ENCODE measurements at places on chromosomes 7 and 10.

DNA sequence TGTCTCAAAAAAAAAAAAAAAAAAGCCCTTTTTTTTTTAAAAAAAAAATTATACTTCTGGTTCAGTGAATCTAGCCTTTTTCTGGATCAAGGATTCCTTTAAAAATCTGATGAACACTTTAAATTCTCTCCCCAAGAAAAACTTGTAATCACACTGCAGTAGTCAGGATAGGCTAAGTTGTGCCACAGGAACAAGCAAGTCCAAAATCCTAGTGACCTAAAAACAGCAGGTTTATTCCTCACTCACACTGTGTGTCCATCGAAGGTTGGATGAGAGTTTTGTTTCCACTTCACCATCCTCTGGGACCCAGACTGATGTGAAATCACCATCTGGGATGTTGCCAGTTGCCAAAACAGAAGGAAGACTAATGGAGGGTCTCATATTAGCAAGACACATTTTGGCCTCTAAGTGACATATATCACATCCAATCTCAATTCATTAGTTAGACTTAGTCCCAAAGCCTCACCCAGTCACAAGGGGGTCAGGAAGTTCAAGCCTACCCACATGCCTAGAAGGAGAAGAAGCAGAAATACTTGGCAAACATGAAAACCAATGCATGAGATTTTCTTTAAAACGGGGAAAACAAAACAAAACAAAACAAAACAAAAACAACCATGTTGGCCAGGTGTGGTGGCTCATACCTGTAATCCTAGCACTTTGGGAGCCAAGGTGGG lies 32.7 kb downstream of the CYP17A1 start:
- no peak for DNase-seq

- no peak for DNase-seq
Measured at GRCh38 chr10:45278860-45279498, 36.4 kb downstream of the OR13A1 start.

DNA sequence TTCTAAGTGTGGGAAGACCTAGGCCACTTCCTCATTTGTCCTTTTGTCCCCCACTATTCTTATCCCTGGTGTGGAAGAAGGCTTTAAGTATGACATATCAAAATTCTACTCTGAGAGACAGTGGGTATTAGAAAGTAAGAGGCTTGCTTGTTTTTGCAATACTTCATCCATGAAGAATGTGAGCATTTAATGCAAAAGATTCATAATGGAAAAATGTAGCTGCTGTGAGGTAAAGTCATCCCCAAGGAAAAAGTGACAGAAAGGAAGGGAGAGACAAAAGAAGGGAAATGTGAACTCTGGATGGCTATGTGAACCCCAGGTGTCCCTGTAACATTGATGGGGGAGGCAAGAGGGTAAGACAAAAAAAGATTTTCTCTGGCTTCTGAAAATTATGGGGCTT lies 607.5 kb downstream of the SORCS1 start:
- no peak for DNase-seq

GRCh38 chr7:50189371-50189770 lies 96.3 kb upstream of the ZPBP start:
- no peak for DNase-seq

DNA sequence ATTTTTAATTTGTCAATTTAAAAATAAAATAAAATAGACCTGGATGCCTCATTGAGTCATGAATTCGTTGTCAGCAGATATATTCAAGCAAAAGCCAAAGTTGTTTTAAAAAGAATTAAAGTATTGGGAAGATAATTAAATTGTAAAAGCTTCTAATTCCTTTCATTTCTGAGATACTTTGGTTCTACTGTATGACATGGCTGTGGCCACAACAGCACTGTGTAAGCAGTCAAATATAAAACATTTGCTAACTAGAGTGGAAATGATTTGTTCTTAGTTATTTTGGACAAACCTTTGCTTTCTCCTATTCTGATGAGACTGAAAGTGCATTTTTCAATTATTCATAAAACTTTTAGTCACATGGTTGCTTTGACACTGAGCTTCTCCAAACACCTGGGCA lies 143.6 kb upstream of the FAM13C start:
- no peak for DNase-seq

DNA sequence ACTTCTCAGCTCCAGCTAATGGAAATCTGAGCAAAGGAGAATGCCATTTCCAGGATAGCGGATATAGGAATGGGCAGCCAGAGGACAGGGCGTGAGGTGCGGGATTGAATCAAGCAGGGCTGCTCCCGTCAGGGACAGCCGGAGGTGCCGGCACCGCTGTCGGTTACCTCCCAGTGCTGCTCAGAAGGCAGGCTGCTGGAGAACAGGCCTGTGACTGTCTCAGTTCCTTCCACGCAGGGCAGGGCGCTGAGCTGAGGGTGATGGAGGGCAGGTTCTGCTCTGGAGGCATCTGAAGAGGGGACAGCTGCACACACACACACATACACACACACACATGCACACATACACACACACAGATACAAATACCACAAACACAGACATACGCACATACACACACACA lies 111.1 kb downstream of the DOCK1 start:
- DNase-seq, result no peak

DNA sequence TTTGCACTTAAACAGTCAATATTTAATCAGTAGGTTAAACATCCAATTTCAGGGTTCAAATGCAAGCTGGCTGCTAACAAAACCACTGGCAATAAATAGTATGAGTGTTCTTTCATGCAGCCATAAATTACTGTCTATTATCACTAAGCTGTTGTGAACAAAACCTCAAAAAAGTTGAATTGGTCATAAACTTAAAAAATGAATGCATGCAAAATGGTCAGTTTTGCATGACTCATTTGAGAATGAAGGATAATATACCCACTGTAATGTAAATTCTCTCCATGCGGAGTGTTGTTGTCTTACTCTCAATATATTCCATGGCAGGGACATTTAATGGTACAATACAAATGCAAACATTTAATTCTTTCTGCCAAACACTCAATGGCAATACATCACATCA lies 226.4 kb downstream of the MAGI2 start:
- no peak for DNase-seq

- no peak for DNase-seq
Measured at GRCh38 chr10:129851941-129852640, 112.0 kb downstream of the EBF3 start.

GRCh38 chr7:16652240-16652583 lies 6.2 kb downstream of the BZW2 start:
- no peak for DNase-seq

GRCh38 chr10:14757394-14757793 lies 17.3 kb downstream of the FAM107B start:
- no peak for DNase-seq

- DNase-seq, result no peak
Measured at GRCh38 chr7:106001886-106002285, 38.8 kb downstream of the CDHR3 start.

DNA sequence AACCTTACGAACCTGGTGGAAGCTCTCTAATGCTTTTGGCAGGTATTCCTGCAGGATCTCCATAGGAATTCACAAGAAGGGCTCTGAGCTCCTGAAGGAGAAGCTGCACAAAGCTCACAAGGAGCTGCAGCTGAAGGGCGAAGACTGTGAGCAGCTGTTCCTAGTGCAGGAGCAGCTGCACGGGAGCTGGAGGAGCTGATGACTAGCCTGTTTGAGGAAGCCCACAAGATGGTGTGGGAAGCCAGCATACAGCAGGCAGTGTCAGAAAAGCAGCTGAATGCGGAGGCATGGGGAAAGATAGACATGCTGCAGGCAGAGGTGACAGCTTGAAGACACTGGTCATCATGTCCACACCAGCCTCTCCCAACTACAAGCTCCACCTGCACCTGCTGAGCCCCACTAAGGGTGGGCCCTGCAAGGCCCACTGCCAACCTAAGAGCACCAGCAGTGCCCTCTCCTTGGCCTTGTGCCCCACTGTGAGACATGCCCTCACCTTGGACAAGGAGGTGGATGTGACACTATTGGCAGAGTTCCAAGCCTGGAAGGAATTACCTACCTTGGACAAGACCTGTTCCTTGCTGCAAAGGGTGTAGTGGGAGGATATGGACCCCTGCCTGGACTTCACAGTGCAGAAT lies 250.6 kb downstream of the BBS9 start:
- DNase-seq, result no peak

GRCh38 chr7:157097056-157097329 lies 41.7 kb upstream of the UBE3C start:
- DNase-seq, result no peak

DNA sequence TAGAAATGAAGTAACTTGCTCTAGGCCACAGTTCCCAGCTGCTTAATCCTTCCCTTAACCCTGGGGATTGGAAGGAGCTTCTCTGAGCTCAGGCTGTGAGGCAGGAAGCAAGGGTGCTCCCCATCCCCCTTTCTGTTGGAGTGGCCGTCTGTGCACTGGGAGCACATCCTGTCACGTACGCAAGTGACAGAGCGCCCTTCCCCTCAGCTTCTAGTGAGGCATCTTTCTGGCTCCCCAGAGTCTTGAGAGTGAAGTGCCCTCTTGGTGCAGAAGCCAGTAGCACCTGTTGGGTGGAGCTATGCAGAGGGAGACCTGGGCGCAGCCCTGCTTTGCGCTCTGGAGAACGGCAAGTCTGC lies 47.8 kb downstream of the SHH start:
- no peak for DNase-seq

- no peak for DNase-seq
Measured at GRCh38 chr7:143499743-143500348, 22.2 kb downstream of the TAS2R41 start.

GRCh38 chr7:141511316-141511675 lies 39.9 kb upstream of the AGK start:
- DNase-seq, result no peak

- DNase-seq, result no peak
Measured at GRCh38 chr10:54159924-54160323, 641.1 kb downstream of the PCDH15 start.

GRCh38 chr10:62048919-62049623 lies 147.6 kb downstream of the ARID5B start:
- peak; percentile 34 for DNase-seq

GRCh38 chr10:13873196-13873595 lies 286.4 kb downstream of the PRPF18 start:
- no peak for DNase-seq

DNA sequence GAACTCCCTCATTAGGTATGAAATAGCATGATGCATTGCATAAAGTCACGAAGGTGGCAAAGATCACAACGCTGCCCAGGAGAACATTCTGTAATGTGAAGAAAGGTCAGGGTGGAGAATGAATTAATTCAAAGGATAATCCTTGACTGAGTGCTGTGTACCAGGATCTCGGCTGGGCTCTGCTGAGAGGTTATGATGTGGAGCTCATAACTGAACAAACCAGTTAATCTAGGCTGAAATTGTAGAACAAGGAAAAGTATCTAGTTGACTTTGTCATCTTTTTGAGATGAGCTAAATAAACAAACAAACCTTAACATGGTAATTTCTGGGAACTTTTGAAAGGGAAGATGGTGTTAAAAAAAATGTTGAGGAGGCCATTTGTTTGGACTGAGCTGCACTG lies 6.1 kb downstream of the MSMB start:
- no peak for DNase-seq

GRCh38 chr7:99778880-99779279 lies 5.1 kb downstream of the CYP3A4 start:
- DNase-seq, result no peak

DNA sequence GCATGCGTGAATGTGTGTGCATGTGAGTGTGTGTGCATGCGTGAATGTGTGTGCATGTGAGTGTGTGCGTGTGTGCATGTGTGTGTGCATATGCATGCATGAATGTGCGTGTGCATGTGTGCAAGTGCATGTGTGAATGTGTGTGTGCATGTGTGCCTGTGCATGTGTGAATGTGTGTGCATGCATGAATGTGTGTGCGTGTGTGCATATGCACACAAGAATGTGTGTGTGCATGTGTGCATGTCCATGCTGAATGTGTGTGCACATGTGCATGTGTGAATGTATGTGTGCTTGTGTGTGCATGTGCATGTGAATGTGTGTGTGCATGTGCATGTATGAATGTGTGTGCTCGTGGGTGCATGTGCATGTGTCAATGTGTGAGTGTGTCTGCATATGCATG lies 42.1 kb upstream of the NUB1 start:
- DNase-seq, result no peak

DNA sequence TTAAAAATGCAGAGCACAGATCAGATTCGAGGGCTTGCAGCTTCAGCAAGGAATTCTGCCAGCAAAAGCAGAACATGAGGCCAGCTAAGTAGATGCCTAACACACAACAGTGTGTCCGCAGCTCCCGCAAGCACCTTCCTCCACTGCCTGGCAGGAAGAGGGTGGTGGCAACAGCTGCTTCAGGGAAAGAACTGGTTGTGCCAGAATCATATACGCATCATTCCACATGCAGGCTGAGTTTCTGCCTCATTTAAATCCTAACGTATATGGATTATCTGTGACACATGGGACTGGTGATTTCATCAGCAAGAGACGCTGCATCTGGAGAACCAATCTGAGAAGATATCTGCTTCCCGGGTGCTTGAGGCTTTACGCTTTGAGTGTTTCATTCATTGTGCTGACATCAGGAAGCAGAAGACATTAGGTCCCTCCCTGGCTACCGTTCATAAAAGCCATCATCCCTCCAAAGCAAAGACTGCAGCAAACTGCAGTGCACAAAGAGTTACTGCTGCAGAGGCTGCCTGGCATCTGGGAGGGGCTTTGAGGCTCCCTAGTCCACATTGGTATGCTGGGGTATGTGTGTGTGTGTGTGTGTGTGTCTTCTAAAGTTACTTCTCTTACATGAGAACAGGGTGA lies 78.8 kb downstream of the FAM13C start:
- DNase-seq, result no peak

GRCh38 chr7:80054356-80054755 lies 80.3 kb upstream of the GNAI1 start:
- no peak for DNase-seq

GRCh38 chr10:58868736-58869435 lies 307.6 kb upstream of the PHYHIPL start:
- DNase-seq, result no peak

GRCh38 chr10:86261470-86261869 lies 105.1 kb downstream of the GRID1 start:
- no peak for DNase-seq

DNA sequence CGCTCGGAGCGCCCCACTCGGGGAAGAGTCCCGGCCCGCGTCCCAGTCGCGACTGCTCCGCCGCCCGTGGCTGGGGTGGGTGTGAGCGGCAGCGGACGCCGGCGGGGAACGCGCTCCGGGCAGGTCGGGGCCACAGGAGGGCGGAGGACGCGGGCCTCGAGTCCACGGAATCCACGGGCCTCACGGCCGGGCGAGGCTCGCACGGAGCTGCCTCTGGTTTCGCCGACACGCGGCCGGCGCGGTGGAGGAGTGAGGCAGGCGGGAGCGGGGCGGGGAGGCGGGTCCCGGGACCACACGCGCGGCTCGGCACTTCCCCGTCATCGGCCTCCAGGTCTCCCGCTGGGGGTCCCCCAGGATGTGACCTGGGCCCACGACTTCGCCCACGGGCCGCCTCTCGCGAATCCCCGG lies 533 bp upstream of the NKX6-2 start:
- DNase-seq, result no peak

DNA sequence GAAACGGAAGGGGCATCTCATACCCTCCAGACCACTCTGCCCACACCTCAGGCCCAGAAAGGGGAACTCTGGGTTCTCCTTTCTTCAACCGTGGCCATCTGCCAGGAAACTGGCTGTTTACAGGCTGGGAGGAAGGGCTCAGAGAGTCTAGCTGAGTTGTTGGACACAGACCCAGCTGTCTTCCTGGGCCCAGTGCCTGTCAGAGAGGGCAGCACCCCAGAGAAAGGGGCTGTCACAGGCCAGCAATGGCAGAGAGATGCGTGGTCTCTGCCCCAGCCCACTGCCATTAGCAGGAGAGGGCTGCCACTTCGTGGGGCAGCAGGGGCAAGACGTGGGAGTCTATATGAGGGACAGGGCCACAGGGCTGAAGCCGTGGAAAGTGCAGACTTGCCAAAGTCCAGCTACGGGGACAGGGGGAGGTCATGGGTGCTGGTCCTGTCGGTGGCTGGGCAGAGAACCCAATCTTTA lies 11.0 kb downstream of the GRID1 start:
- DNase-seq, result no peak
